ENCODE measurements at places on chromosomes 6 and 20.
A peak's percentile ranks its signal among the peaks of the same experiment; 100 is the strongest.

- no peak for DNase-seq
These were observed 736.9 kb downstream of the QKI start for GRCh38 chr6:164151161-164152120.

DNA sequence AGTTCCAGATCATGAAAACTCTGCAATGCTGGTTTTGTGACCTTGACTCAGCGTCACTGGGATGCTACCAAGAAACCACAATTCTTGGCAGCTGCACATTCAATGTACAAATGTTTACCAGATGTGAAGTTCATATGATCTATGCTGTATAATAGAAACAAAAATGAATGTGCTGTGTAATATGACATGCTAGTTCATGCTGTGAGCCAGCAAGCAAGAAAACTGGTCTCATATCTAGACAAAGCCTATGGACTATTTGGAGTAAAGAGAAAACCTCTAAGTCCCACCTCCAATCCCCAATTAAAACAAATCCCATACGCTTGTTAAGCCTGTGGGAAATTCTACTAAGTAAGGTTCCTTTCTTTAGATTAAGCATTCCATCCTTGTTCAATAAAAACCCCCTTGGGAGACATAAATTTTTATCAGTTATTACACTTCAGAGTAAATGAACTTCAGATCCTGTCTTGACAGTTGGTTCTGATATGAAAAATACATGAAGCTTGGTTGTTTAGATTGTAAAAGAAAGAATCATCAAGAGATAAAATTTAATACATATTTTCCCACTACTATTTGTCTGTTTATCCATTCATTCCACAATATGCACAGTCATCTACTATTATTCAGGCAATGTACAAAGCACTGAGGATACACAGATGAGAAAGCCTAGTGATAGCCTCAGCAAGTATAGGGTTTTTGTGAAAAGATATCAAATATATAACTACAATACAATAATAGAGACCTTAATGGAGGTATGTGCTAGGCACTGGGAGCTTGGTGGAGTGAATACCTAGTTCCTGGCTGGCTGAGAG is 20.1 kb downstream of the COL21A1 start:
- no peak for DNase-seq

DNA sequence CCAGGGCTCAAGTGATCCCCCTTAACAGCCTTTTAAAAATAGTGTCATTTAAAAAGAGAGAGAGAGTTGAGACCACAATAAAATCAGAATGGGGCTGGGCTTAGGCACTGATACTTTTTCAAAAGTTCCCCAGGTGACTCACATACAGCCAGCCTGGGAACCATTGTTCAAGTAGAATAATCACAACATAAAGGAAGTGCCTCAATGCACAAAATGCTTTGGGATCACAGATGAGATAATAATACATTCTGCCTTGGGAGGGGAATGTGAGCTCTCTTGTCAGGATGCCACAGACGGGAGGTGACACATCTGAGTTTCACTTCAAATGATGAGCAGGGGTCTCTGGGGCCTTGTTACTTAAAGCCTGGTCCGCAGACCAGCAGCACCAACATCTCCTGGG is 34.0 kb upstream of the GABRR1 start:
- DNase-seq: peak; percentile 87

DNA sequence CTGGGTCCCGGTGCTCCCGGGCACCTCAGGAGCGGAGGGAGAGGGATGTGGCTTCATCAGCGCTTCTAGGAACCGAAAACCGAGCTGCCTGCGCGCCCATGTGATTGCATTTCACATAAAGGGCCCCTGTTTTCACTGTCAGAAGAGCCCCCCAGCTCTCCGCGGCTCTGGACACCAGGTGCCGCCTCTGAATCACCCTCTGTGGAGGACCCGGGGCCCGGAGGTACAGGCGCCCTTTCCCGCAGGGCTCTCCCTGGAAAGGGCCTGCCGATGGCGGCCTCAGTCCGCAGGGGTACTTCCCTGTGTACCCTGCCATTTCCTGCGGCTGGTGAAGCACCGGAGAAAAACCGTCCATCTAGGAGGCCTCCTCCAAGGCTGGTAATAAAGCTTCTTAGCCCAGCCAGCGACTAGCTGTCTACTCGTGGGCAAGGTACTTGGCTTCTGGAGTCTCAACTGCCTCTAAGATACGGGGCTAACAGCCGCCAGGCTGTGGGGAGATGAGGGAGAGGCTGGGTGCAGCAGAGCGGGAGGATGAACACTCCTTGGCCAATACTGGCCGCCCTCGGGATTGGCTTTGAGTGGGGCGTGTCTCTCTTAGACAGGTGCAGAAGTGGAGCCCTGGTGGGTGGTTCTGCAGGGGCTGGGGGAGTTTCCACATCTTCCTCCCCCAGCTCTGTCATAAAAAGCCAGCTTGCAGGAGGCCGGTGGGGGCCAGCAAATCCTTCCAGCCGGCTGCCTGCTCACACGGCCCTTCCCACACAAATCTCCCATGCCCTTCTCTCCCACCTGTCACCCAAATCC is 1.6 kb downstream of the PPP1R16B start:
- no peak for DNase-seq

DNA sequence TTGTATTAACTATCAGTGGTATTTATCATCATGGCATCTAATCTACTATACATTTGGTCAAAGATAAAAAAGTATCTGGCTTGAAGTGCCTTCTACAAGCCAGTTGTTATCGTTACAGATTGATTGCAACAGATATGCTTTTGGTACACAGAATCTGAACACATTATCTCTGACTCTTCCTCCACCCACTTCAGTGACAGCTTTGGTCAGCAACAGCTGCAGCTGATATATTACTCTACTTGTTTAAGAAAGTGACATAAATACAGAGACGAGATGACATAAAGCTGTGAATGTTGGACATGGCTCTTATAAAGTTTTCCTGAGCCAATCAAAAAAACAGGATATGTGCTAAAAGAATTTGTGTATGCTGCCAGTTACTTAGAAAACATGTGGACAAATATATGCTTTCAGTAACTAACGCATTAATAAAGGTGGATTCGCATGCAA is 77.6 kb downstream of the HIVEP2 start:
- peak; percentile 63 for DNase-seq

- no peak for DNase-seq
These were observed 5.3 kb downstream of the POPDC3 start for GRCh38 chr6:105174512-105174911.

DNA sequence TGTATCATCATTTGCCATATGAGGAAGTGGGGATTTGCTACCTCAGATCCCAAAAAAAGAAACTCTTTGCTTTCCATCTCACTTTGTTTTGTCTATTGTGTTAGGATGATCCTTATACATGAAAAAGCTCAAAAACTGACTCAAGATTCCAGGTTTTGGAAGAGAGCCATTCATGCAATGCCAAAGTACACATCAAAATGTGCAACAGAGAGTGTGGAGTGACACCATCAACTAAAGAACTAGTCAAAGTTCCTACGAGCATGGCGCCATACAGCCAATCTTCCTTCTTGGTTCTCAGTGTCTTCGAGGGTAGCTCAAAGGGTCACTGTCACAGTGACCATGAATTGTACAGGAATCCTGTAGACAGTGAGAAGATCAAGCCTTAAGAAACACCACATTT is 255.8 kb upstream of the SASH1 start:
- no peak for DNase-seq

DNA sequence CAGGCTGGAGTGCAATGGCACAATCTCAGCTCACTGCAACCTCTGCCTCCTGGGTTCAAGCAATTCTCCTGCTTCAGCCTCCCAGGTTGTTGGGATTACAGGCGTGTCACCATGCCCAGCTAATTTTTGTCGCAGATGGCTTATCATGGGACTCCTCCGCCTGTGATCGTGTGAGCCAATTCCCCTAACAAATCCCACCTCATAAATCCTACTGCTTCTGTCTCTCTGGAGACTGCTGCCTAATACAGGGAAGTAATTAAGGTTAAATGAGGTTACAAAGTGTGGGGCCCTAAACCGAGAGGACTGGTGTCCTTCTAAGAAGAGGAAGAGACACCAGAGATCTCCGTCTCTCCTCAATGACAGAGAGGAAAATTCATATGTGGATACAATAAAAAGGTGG is 52.0 kb downstream of the TRPC4AP start:
- no peak for DNase-seq

- DNase-seq: peak; percentile 79
These were observed 41.2 kb upstream of the PDE10A start for GRCh38 chr6:165704045-165704748.

DNA sequence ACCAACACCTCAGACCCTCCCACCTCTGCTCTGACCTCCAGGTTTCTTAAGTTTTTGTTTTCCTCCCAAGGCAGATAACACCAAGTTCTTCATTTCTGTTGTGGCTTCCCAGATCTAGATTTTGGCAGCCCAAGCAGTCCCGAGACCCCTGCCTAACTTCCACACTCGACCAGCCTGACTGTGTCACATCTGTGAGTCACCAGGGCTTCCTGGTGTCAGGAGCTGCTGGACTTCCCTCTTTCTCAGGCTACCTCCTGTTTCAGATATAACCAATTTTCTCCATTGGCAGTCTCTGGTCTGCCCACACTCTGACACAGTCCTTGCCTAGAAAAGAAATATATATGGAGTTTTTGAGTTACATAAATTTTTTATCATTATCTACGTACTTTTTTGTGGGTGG is 46.1 kb upstream of the CCN6 start:
- peak; percentile 71 for DNase-seq

DNA sequence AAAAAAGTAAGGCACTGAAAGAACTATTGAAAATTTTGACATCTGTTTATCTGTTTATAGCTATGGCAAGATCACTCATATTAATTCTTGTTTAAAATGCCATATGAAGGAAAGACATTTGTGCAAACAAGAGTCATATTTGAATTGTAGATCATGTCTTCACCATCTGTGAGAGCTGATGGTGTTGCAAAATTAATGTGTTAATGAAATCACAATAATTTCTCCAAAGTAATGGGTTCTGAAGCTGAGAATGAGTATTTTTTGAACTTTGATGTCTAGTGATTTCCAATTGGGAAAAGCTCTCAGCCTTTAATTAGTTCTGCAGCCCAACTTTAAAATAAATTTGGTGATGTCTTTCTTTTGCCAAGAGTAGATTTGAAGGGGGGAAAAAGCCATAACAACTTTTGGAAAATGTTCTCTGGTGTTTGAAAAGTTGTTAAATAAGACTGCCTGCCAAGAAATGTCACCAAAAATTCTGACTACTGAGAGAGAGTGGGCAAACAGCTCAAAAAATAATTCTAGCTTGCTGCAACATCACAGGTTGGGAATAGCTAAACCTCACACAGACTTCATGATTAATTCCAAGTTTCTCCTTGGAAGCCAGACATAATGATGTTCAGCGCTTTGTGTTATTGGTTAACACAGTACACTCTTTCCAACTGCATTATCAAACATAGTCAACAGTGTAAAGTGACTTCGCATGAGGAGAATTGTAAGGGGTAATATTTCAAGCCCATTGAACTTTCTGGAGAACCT is 142.6 kb downstream of the SOBP start:
- no peak for DNase-seq

DNA sequence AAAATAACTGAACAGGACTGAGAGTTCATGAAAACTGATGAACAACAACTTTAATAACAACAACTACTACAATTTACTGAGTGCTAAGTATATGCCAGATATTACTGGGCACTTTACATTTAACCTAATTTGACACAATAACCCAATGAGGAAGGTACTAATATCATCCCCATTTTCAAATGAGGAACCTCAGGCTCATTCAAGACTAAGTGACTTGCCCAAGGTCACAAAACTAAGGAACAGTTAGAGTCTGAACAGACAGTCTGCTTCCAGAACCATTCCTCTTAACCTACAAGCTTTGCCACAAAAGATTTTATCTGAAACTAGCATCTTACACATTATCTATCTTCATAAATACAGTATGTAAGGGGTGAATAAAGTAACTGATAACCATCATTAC is 10.6 kb upstream of the NDRG3 start:
- no peak for DNase-seq

- no peak for DNase-seq
These were observed 10.3 kb upstream of the RHAG start for GRCh38 chr6:49646942-49647341.

GRCh38 chr6:82766476-82766875 is 299.2 kb downstream of the UBE3D start:
- no peak for DNase-seq

- DNase-seq: no peak
These were observed 10.5 kb upstream of the RAMACL start for GRCh38 chr6:166596776-166597507.

GRCh38 chr6:79847426-79847825 is 99.9 kb downstream of the ELOVL4 start:
- no peak for DNase-seq

DNA sequence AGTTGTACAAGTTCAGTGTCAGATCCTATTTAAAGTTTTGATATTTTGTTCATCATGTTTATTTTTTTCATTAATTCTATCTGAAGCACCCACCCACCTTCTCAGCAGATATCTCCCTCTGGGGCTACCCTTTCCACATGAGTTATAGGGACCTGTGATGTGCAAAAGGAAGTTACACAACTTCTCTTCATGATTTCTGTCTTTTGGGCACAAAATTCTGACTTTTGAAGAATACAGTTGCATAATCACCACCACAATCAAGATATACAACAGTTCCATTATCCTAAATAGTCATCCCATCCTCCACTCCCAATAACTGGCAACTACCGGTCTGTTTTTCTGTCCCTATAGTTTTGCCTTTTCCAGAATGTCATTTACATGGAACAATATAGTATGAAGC is 13.8 kb upstream of the FUCA2 start:
- DNase-seq: no peak

DNA sequence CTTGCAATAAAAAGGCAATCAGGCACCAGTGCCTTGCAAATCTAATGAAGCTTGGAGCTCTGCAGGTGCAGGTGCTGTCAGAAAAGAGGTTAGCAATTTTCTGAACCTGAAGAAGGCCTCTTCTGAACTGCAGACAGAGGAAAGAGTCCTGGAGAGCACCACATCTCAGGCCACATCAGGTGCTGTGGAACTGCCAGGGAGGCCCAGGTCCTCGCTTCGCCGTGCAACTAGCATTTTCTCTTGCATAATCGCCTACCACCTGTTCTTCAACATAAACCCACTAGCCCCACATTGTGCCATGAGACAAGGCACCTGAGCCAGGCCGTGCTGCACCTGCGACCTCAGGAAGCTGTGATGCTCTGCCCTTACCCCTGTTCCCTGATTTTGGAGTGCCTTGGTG is 187.6 kb downstream of the DTNBP1 start:
- no peak for DNase-seq

GRCh38 chr20:2137552-2138201 is 36.0 kb downstream of the STK35 start:
- peak; percentile 5 for DNase-seq

GRCh38 chr6:62328607-62329006 is 42.6 kb upstream of the KHDRBS2 start:
- DNase-seq: no peak

GRCh38 chr20:54067606-54068174 is 2.7 kb downstream of the BCAS1 start:
- DNase-seq: no peak

Data from dermis blood vessel endothelial cell (primary cell).